ENCODE measurements at places on chromosomes 5 and 9.
A peak's percentile ranks its signal among the peaks of the same experiment; 100 is the strongest.

DNA sequence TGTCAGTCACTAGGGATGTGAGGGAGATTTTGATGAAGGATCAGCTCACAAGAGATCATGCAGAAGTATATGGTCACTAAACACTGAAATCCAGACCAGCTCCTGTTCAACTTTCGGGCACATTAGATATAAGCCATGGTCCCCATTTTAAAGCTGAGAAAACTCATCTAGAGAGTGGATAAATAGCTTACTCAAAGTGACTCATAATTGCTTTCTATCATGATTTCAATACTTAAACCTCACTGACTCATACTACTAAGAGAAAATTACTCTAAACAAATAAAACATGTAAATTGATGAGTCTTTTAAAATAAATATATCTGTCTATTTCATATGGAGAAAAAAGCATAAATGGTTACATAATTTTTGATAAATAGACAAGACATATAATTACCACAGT, 567.7 kb downstream of the TLR4 start:
- H3K4me1 ChIP-seq: no peaks in the 10 kb centered on the region
- H3K27me3 ChIP-seq: no peaks in the 10 kb centered on the region
- no peak overlapping the region for H3K27ac ChIP-seq
- no peak for DNase-seq
- H3K36me3 ChIP-seq: no peaks in the 10 kb centered on the region

DNA sequence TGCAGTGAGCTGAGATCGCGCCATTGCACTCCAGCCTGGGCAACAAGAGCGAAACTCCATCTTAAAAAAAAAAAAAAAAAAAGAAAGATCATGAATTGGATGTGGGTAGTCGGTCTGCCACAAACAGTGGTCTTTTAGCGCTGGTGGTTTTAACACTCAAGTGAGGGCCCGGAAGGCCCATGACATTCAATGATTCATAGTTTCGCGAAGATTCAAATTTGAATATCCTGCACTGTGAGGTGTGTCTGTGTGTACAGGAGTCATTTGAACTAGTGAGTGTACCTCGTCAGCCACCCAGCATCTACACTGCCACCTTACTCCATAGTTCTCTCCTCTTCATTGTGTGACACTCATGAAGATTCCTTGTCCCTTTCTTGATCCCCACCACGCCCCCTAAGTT, 41.3 kb downstream of the CFAP77 start:
- H3K27ac ChIP-seq: peak overlapping the region; percentile 10
- H3K4me3 ChIP-seq: no peak overlapping the region
- peak; percentile 89 for DNase-seq
- peaks cover 82% of the 10 kb centered on the region for H3K27me3 ChIP-seq

- peaks cover 2% of the 10 kb centered on the region for H3K4me1 ChIP-seq
- no peaks in the 10 kb centered on the region for H3K27me3 ChIP-seq
- DNase-seq: no peak
- no peak overlapping the region for H3K4me3 ChIP-seq
Observed at GRCh38 chr9:21864505-21864904, 62.1 kb downstream of the MTAP start.

GRCh38 chr5:132006331-132007120, 4.9 kb downstream of the ACSL6 start:
- no peaks in the 10 kb centered on the region for H3K36me3 ChIP-seq
- peaks cover 28% of the 10 kb centered on the region for H3K4me1 ChIP-seq
- DNase-seq: no peak

- H3K27me3 ChIP-seq: peaks cover 30% of the 10 kb centered on the region
- no peaks in the 10 kb centered on the region for H3K36me3 ChIP-seq
- H3K27ac ChIP-seq: no peak overlapping the region
Observed at GRCh38 chr9:97766610-97767009, 69.5 kb upstream of the XPA start.

- no peaks in the 10 kb centered on the region for H3K27me3 ChIP-seq
- H3K27ac ChIP-seq: no peak overlapping the region
- H3K4me3 ChIP-seq: no peak overlapping the region
- H3K36me3 ChIP-seq: no peaks in the 10 kb centered on the region
Observed at GRCh38 chr9:108322326-108323098, 533.3 kb downstream of the ACTL7B start.

- no peak overlapping the region for H3K4me3 ChIP-seq
- DNase-seq: no peak
- H3K27ac ChIP-seq: no peak overlapping the region
- peaks cover 7% of the 10 kb centered on the region for H3K4me1 ChIP-seq
- no peaks in the 10 kb centered on the region for H3K36me3 ChIP-seq
- peaks cover 4% of the 10 kb centered on the region for H3K27me3 ChIP-seq
Observed at GRCh38 chr9:19937121-19937520, 148.3 kb upstream of the SLC24A2 start.

DNA sequence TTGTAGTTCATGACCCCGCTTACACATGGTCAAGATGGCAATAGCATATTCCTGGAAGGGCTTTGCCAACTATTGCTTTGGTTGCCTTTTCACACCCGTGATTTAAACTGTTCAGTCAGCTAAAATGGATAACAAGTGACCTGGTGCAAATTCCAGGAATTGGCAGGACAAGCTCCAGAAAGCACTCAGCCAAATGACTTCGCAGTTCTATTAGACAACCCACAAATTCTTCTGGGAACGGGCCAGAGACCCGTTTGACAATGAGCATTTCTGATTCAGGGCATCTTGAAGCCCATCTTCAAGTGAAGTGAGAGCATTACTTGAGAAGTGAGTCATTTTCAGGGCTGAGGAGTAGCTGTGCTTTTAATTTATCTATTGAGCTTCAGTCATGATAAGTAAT, 165.0 kb downstream of the DROSHA start:
- H3K27me3 ChIP-seq: peaks cover 7% of the 10 kb centered on the region
- no peak for DNase-seq
- no peaks in the 10 kb centered on the region for H3K4me1 ChIP-seq
- H3K4me3 ChIP-seq: no peak overlapping the region
- no peaks in the 10 kb centered on the region for H3K36me3 ChIP-seq

DNA sequence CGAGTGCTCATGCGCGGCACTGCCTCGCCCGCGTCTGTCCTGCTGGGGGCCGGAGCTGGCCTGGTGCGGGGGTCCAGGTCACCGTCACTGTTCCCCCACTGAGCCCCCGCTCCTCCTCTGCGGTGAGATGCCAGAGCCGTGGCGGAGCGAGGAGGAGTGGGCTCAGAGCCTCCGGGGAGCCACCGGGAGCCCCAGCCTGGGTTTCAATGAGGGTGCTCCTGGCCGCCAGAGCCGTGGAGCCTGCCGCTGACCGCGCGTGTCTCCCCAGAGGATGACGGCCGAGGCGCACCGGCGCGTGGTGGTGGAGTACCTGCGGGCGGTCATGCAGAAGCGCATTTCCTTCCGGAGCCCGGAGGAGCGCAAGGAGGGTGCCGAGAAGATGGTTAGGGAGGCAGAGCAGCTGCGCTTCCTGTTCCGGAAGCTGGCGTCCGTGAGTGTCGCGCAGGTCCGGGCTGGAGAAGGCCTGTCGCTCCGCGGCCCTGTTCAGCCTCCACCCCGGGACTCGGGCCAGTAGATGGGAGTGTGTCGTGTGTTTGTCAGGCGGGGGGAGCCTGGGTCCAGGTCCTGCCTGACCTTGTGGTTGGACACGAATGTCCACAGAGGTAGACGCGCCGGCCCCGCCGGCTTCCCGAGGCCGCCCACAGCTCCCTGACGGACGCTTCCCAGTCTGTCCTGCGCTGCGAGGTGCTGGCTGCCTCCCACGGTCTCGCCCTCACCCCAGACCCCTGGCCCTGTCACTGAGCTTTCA, 22.0 kb downstream of the EXOC3 start:
- DNase-seq: no peak
- H3K27me3 ChIP-seq: no peaks in the 10 kb centered on the region
- peaks cover 34% of the 10 kb centered on the region for H3K36me3 ChIP-seq
- peaks cover 35% of the 10 kb centered on the region for H3K4me1 ChIP-seq
- no peak overlapping the region for H3K4me3 ChIP-seq

- no peak for DNase-seq
- peaks cover 2% of the 10 kb centered on the region for H3K27me3 ChIP-seq
- H3K27ac ChIP-seq: peak overlapping the region; percentile 54
- H3K36me3 ChIP-seq: peaks cover 3% of the 10 kb centered on the region
- peaks cover 6% of the 10 kb centered on the region for H3K4me1 ChIP-seq
Observed at GRCh38 chr5:176429972-176430371, 13.6 kb upstream of the CLTB start.

DNA sequence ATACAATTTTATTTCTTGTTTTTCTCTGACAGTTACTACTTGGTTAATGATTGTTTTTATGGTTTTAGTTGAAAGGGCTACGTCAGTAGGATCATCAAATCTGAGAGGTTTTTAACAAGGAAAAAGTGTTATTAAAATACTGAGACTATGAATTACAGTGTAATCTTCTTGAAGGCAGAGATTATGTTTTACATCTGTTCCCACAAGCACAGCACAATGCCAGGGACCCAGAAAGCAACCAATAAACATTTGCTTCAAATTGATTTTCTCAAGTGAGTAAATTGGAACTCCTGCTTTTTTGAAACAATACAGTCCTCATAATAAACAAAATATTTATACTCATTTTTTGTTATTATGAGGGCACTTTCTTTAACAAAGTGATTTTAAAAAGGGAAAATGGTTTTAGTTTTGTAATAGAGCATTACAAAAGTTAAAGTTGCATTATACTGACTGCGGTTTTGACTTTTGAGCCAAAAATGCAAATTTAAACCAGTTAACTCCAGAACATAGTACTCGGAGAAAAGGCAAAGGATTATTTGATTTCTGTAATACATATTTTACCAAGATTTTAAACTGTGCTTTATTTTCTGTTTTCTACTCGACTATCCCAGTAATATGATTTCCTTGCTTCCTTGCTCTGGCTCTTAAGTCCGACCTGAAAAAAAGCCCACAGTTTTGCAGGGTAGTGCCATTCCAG, 176.9 kb downstream of the GDNF start:
- H3K4me1 ChIP-seq: peaks cover 4% of the 10 kb centered on the region
- no peak overlapping the region for H3K4me3 ChIP-seq
- DNase-seq: no peak
- H3K27me3 ChIP-seq: no peaks in the 10 kb centered on the region
